Muscle of leg (tissue), 16 donors: ENCODE measurements at places on chromosomes 7 and 10. TPM values are rescaled to one million over a fixed set of nuclear protein-coding genes. Genes with fewer than 3 reads are reported as not detected.

GRCh38 chr7:100132697-100133151 is 6.0 kb downstream of the MBLAC1 start:
- peak; percentile 70 for DNase-seq
- no peak overlapping the region for H3K4me3 ChIP-seq
- peaks cover 2% of the 10 kb centered on the region for H3K27me3 ChIP-seq
- peaks cover 14% of the 10 kb centered on the region for H3K4me1 ChIP-seq
- no peaks in the 10 kb centered on the region for H3K36me3 ChIP-seq

- peak; percentile 31 for DNase-seq
- H3K27ac ChIP-seq = no peak overlapping the region
- H3K36me3 ChIP-seq = no peaks in the 10 kb centered on the region
- H3K27me3 ChIP-seq = no peaks in the 10 kb centered on the region
Observed at GRCh38 chr7:81298951-81299666, 380.3 kb upstream of the SEMA3C start.

Gene SNCG
- total RNA-seq = 7.4 TPM

Gene AMPH
- total RNA-seq = 7.7 TPM

Gene NACAD
- 2.3 TPM for total RNA-seq
